ENCODE measurements at places on chromosomes 12 and 14. TPM values are rescaled to one million over a fixed set of nuclear protein-coding genes. Genes with fewer than 3 reads are reported as not detected.

The NRXN3 gene
- 0.11 TPM for total RNA-seq

The RNASE1 gene
- total RNA-seq: not detected

The PTPRO gene
- total RNA-seq: 0.22 TPM

The TAS2R8 gene
- not detected for total RNA-seq

The TEX52 gene
- not detected for total RNA-seq

The TMEM179 gene
- total RNA-seq: not detected

The P2RX7 gene
- 0.54 TPM for total RNA-seq

The TMPO gene
- total RNA-seq: 67.5 TPM

The MMP19 gene
- total RNA-seq: 17.6 TPM

The SDSL gene
- total RNA-seq: 5.1 TPM
